ENCODE measurements at places on chromosomes 2 and 18.

GRCh38 chr18:33269223-33269622 lies 171.3 kb downstream of the CCDC178 start:
- DNase-seq: no peak

DNA sequence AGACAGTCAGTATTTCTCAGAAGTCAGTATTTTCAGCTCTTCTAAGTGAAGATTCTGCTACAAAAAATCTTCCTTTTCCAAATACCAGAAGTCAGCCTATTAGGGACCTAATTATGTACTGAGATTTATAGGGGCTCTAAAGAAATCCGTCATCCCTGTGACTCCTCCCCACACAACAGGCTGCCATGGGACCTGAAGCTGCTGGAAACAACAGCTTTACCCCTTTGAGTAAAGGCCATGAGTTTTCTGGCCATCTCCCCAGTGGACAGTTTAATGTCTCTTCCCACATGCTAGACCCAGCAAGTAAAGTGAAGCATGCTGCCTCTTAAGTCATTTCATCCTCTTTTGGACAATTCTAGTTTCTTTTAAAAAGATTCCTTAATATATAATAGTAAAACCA lies 255.7 kb upstream of the ACVR2A start:
- no peak for DNase-seq

DNA sequence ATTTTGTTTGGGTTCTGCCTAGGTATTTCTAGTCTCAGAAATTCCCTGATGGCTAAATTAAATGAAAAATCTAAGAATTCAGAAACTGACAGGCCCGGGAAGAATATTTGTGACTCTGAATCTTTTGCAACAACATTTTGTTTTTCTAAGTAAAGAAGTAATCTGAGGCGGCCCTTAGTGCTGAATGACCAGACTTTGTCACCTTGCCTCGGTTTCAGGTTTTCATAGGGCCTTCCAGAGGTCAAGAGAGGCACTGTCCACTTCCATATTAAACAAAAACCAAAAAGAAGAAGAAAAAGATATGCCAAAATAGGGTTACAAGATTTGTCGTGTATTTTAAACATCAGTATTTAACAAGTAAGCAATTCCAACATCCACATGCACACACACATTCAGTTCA lies 16.1 kb upstream of the CCNYL1 start:
- no peak for DNase-seq

GRCh38 chr18:12321333-12321732 lies 13.3 kb downstream of the TUBB6 start:
- DNase-seq: no peak

DNA sequence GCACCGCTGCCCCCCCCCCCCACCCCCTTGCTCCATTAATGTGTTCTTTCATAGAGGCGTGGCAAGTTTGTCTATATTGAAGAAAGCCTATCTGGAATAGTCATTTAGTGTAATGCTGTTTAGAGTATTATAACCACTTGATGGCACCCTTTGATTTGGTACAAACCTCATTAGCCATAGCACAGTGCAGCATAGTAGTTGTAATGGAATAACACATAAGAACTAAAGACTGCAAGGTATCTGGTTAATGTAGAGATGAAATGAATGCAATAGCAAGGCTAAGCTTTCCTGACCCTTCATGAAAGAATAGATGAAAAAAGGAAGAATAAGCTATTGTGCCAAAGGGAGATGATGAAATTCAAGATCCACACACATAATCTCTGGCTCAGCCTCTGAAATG lies 81.9 kb downstream of the EHBP1 start:
- DNase-seq: no peak

- no peak for DNase-seq
These were observed 5.3 kb upstream of the SP3 start for GRCh38 chr2:173970516-173970924.

DNA sequence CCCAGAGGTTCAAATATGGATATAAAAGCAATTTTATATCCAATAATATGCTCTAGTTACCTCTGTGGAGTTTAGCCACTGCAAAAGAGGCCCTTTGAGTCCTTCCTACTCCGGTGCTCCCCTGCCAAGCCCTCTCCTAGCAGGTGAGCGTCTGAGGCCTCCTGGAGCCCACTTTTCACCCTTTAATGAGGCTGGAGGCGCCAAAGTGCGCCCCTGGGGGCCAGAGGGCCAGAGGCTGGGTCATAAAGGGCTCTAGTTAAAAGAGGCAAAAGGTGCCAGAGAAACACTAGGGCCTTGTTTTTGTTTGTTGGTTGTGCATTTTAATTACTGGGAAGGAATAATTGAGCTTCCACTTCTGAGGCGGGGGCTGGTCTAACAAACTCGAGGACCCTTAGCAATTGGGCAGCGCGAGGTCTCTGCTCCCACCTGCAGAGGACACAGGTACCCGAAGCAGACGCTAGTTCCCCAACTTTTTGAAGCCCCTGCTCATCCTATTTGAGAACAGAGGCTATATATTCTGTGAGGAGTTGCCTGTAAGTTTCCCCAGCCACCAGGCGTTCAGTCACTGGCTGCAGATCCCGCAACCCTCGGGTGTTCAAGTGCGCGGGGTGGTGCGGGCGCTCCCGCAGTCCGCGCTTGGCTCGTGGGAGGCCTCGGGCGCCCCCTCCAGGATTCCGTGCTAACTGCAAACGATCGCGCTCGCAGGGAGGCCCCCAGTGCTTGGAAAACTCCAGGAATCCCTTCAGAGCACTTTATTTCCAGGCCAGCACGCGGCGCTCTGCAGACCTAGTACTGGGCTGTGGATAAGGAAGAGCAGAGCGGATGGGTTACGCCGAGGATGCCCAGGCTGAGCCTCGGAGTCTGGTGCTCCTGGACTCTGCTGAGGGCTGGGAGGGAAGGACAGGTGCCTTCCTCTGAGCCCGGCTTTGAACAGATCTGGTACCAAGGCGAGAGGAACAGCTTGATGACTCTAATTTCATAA lies 14.1 kb downstream of the MSGN1 start:
- no peak for DNase-seq

DNA sequence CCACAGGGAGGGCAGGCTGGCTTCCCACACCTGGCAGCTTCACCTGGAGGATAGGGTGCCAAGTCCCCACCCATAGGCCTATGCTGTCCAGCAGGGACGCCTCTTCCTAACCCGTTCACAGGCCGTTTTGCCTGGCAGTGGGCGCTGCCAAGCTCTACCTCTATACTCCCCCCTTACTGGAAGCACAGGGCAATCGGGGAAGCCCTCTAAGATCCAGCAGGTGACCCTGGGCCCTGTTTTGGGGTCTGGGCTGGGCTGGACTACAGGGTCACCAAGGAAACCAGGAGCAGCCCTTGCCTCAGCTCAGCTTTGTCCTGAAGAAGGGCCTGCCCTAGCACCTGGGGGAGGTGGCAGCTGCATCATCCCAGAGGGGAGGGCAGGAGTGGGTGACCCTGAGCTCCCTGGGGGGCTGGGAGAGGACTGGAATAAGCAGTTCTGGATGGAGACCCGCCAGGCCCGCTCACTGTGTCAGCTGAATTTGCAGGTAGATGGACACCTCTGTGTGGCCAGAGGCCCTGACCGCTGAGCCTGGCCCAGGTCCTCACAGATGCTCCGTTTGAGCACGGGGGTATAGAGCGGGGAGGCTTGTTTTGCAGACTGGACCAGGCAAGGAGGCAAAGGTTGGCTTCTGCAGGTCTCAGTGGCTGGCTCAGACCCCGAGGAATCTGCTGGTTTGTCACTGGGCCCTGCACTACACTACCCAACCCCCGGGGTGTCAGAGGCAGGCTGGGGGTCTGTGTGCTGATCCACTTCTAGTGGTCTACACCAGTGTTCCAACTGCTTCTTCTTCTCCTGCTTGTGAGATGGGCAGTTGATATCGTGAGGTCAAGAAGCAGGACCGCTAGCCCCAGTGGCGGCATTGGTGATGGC lies 163.1 kb downstream of the ASB1 start:
- no peak for DNase-seq

GRCh38 chr2:29519338-29519925 lies 402.0 kb downstream of the ALK start:
- no peak for DNase-seq

Data from esophagus squamous epithelium (tissue), 5 donors.